ENCODE measurements at places on chromosomes 2 and 18.

DNA sequence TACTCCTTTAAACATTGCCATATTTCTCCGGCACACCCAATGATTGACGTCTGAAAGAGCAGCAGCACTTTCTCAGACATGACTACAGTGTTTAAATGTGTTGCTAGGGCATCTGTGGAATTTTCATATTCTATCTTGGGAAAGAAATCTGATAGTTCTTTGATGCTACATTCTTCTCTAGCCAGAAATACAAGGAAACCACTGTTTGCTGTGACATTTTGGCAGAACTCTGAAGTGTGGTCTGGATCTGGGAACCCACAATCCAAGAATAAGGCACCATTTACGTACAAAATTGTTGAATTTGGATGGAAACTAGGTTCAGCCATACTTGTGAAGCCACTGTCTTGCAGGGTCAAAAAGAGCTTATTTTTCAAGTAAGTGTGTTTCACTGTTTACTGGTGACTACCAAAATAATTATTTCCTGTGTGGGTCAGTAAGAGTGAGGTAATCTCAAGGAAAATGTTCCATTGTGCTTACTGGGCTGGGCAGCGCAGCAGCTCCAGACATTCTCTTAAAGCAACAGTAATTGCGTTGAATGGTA lies 21.3 kb upstream of the CD28 start:
- DNase-seq = no peak

DNA sequence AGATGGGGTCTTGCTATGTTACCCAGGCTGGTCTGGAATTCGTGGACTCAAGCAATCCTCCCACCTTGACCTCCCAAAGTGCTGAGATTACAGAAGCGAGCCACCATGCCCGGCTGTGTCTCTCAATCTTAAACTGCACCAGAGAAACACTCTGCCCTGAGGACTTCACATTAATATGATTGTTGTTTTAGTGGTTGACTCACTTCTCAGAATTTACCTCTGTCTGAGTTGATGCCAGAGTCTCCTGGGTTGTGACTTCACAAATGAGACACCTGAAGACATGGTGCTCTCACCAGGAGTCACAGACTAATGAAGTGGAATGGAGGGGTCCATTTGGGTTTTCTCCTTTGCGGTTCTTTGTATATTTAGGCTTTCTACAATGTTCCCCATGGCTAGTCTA lies 61.0 kb upstream of the TGIF1 start:
- DNase-seq = no peak

DNA sequence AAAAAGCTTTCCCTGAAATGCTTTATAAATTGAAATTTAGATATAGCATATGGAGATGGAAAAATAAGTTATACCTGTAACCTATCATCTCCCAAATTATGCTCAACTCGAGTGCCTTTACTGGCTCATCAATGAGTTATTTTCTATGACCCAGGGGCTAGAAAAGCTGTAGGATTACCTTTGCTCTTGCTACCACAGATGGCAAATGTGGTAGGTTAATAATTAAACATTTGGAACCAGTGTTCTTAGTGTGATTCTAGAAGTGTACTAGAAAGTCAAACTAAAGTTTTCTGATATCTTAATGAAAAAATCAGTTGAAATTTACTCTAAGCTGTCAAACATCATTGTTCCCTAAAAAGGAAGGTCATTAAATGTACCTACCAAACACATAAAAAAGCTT lies 22.5 kb downstream of the ALS2 start:
- DNase-seq = no peak

DNA sequence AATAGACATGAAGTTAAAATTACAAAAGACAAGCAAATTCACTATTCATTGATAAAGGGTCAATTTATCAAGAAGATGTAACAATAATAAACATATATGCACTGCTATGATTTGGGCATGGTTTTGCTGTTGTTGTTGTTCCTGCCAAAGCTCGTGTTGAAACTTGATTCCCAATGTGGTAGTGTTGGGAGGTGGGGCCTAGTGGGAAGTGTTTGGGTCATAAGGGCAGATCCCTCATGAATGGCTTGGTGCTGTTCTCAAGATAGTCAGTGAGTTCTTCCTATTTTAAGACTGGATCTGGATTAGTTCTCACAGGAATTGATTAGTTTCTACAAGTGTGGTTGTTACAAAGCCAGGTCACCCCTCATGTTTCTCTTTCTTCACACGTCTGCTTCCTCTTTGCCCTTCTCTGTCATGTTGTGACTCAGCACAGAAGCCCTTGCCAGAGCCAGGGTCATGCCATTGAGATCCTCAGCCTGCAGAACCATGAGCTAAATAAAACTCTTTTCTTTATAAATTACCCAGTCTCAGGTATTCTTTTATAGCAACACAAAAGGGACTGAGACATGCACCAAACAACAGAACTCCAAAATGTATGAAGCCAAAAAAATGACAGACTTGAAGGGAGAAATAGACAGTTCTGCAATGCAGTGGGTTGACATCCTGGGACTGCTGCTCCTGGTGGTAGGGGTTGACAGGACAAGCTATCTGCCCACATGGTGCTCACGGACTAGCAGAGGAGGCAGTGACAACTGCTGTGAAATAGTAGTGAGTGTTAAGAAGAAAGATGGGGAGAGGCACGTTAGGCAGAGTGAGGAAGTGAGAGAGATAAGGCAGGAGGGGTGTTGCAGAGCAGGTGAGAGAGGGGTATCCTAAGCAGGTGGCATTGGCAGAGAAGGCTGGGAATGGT lies 18.6 kb upstream of the SKA1 start:
- DNase-seq = no peak

GRCh38 chr2:157487747-157488146 lies 43.9 kb upstream of the CYTIP start:
- DNase-seq = no peak

- DNase-seq = no peak
Measured at GRCh38 chr2:170073288-170073687, 104.7 kb upstream of the MYO3B start.

- no peak for DNase-seq
Measured at GRCh38 chr2:48721158-48721557, 34.4 kb downstream of the LHCGR start.

GRCh38 chr2:240232264-240232915 lies 91.9 kb upstream of the OTOS start:
- no peak for DNase-seq

- DNase-seq = no peak
Measured at GRCh38 chr2:27051902-27052645, 606 bp downstream of the AGBL5 start.

DNA sequence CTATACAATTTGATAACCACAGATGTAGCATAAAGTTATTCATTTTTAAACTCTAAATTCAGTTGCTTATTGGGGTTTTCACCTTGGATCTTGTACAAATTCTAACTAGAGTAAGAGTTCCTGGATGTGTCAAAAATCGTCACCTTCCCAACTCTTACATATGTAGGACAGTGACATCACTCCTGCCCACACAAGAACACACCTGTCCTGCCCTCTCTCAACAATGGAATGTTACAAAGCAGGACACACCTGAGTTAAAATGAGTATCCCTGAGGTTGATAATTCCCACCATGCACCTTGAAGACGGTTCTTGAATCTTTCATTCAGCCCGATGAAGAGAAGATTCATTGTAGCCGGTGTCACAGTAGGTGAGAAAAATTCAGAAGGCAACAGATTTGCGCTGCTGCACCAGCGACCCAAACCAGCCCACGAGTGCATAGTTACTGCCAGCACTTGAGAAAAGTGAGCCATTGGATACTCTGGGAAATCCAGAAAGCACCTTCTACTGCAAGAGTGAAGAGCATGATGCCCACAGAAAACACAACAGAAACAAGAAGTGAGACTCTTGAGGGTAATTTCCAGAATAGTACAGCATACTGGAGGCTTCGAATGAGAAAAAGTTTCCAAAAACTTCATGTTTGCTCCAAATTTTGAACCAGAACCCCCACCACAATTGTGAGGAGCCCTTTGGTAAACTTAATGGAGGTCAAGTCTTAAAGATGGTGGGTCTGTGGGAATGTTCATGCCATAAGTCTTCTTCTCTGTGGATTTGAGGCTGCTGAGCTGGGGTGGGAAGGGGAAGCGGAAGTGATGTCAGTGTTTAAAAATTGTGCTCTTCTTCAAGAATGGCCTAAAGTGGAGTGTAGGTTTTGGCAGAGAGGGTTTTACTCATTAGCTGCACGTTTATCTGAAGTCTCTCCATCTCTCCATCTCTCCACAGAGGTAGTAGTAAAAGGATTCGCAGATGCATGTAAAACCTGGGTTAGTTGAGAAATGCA lies 34.7 kb upstream of the ADAM23 start:
- no peak for DNase-seq

DNA sequence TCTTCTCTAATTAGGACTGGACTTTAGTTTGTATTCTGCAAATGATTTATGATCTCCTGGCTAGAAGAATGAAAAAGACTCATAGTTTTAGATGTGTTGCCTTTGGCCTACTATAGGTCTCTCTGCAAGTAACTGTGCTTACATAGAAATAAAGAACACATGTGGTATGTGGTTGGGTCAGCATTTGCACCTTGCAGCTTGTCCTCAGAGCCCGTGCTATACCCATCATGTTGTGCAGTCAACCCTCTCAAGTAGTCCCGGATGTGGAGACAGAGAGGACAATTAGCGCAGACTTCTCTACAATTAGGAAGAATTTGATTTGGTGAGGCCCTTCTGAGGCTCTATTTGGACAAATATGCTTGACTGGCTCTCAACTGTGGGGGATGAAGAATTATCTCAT lies 203.7 kb upstream of the ITGA4 start:
- DNase-seq = no peak

GRCh38 chr2:170488807-170489206 lies 226.3 kb upstream of the SP5 start:
- no peak for DNase-seq

DNA sequence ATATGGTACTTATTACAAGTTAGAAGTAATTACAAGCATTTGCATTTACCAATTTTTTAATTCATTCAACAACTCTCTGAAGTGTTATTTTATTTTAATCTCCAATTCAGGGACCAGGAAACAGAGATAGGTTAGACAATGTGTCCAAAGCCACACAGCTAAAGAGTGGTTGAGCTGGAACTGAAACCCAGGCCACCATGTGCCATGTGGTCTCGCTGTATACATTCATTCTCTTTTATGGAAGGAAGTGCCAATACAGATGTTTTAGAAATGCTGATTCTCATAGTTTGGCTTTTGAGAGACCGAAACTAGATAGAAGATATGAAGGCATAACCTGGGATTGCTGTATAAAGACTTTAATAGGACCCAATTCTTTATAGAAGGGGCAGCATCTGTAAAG lies 684.6 kb upstream of the ID2 start:
- DNase-seq = no peak

DNA sequence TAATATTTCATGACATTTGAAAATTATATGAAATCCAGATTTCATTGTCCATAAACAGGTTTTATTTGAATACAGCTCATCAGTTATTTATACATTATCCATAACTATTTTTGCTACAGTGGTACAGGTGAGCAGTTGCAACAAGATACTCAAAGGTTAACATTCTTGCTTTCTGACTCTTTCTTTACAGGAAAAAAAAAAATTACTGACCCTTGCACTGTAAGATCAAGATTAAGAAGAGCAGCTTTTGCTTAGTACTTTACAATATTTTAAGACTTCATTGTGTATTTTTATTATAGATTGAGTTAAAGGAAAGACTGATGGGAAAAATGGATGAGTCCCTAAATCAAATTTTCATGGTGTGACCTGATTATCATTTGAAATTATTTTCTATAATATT lies 11.2 kb downstream of the ETAA1 start:
- no peak for DNase-seq

DNA sequence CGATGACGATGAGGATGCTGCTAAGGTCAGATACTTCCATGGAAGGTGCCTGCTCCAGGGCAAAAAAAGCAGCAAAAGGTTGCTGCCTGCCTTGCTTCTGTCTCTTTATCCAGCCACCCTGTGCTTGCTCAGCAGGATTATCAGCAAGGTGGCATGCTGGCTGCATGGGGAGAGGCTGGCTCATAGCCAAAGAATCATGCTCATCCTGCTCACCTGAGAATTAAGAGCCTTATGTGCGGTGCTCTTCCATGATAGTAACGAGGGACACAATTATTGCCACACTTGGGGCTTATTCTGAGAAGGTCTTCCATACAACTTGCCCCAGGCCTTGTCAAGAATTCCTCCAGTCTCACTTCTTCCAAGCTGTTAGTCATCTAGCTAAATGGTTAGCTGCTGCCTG lies 60.4 kb upstream of the SEC11C start:
- DNase-seq = no peak

DNA sequence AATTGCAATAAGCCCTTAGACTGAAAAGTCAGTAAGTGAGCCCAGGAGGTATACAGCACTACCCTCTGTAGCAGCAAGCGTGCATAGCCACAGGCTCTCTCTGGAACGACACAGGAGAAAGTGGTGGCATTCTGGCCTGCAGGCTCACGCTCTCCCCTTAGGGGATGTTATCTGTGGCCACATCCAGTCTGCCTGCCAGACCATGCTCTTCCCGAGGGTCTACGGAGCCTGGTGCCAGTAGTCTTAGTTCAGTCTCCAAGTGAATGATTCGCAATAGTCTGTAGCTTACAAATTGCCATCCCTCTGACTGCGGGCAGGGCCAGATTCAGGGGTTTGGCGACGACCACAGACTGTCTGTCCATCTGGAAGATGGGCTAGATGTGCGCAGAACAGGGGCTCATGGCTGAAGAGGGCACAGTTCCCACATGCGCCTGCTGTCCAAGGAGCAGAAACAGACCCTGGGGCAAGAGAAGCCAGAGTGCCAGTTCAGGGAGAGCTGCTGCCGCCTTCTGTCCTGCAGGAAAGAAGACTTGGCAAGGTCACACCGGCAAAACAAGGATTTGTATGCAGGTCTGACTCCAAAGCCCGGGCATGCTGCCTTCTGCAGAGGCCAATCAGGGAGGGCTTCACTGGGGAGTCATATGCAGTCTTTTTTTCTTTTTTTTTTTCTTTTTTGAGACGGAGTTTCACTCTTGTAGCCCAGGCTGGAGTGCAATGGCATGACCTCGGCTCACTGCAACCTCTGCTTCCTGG lies 3.5 kb upstream of the KLF11 start:
- DNase-seq = no peak

- DNase-seq = no peak
Measured at GRCh38 chr2:230174466-230174865, 45.3 kb downstream of the SP110 start.

DNA sequence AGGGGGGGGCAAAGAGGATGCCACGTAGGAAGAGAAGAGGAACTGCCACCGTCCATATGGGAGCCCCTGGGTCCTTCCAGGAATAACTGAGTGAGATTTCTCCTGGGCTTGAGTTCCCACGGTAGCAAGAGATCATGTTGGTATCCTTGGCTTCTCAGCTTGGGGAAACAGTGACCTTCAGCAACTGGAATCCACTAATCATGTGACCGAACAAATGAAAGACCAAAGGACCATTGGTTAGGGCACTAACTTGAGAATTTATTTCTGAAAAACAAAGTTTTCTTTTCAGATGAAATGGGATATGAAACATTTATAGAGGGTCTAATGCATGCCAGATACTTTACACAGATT lies 259.4 kb upstream of the ID2 start:
- DNase-seq = no peak

DNA sequence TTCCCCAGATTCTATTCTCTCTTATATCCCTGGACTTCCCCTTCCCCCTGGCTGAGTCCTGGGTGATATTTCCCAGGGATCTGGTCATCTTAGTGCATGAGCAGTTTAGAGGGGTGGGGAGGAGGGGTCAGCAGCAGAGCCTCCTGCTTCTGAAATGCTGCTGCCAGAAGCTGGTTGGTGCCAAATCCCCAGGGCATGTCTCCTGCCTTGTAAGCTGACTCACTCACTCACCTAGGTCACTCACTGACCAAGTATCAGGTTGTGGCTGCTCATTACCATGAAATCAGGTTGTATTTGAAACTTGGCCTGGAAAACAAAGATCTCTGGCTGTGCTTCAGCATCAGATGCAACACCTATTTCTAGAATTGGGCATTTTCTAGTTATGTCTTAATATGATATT lies 14.3 kb downstream of the GPR39 start:
- DNase-seq = no peak

GRCh38 chr18:38644875-38645641 lies 1079.5 kb upstream of the CELF4 start:
- DNase-seq = no peak
